Progenitor cell of endocrine pancreas (in vitro differentiated cells): ENCODE measurements at places on chromosomes 2 and 18.

- no peak for DNase-seq
These were observed 37.6 kb downstream of the FLACC1 start for GRCh38 chr2:201319511-201319910.

DNA sequence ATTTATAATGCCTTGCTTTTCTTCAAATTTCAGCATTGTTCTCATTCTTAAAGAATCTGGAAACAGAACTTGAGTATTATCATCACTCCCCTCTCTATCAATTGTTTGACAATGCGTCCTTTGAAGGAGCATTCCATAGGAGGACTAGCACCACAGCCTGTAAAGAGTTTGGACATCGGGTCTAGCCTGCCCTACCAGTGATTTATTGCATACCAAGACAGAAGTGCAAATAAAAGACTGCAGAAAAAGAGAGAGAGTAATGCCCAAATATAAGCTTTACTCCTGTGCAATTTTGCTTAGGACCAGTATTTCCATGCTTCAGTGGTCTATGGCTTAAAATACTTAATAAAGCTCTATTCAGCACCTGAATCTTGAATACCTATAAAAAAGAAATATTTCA, 55.4 kb upstream of the MAP2 start:
- DNase-seq: no peak

DNA sequence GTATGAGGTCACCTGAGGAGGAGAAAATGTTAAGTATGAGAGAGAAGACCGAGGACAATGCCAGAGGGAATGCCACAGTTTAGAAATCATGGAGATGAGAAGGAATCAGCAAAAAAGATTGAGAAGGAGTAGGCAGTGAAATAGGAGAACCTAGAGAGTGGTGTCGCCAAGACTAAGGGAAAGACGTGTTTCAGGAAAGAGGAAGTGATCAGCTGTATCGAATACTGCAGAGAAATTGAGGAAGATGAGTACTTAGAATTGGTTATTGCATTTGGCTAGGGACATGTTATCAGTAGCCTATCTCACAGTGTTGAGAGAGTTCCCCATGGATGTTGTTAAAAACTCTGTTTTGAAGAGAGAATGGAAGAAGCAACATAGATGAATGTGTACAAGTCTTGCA, 112.3 kb downstream of the GALNT1 start:
- no peak for DNase-seq

GRCh38 chr2:137659616-137660015, 304.7 kb upstream of the HNMT start:
- DNase-seq: no peak

DNA sequence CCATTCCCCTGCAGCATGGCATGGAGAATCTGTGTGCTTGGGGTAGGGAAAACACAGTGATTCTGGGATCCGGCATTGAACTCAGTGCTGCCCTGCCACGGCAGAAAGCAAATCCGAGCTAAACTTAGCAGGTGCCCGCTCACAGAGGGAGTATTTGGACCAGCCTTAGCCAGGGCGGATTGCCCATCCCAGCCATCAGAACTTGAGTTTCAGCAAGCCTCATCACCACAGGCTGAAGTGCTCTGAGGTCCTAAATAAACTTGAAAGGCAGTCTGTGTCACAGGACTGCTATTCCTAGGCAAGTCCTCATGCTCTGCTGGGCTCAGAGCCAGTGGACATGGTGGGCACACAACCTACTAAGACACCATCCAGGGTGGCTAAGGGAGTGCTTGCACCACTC, 86.2 kb upstream of the YPEL5 start:
- no peak for DNase-seq

GRCh38 chr2:215624423-215624829, 188.6 kb upstream of the FN1 start:
- DNase-seq: no peak

- peak; percentile 69 for DNase-seq
These were observed 61.6 kb downstream of the ST3GAL5 start for GRCh38 chr2:85826990-85827878.

DNA sequence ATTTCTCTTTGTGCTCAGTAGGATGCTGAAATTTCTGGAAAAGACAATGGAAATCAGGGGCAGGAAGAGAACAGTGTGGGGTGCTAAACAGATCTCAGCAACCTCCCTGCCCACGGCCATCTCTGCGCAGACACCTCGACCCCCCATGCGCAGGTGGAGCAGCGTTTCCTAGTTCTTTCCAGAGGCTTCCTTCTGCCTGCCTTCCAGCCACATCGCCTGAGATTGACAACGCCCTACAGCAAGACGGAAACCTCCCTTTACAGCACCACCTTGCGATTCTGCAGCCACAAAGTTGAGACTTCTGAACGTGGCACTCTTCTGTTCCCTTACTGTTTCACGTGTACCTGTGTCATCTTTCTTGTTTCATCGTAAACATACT, 31.4 kb upstream of the CASP8 start:
- no peak for DNase-seq

DNA sequence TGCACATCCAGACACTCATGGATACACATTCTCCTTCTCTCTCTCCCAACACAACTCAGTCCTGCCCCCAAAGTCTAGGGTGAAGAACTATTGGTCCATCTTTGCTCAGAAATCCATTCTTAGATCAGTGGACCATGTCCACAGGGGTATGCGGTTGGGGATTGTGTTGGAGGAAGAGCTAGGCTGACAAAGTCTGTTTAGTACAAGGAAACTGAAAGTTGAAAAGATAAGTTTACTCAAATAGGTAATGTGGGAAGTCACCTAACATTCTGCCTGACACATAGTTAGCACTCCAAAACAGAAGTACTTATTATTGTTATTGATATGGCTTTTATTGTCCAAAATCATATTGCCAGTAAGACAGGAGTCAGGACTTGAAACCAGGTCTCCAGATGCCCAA, 55.9 kb downstream of the ALK start:
- no peak for DNase-seq

DNA sequence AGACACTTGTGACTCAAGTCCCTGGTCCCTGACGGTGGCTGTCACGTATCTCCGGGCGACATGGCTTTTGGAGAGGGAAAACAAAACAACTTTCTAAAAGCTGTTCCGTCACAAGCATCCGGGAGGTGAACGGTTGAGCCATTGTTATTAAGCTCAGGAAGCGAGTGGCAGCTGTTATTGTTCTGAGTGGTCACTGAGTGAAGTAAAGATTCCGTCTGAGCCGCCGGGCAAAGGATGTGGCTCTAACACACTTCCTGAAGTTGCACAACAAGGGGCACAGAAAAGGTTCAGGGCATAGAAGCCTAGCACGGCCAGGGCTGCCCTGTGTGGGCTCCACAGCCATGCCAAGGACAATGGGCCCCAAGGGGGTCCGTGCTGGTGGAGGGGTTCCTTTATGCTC, 24.3 kb downstream of the INPP5D start:
- DNase-seq: no peak

- no peak for DNase-seq
These were observed 248.6 kb downstream of the EPHA4 start for GRCh38 chr2:221323513-221323912.

- no peak for DNase-seq
These were observed 10.4 kb upstream of the MAP3K2 start for GRCh38 chr2:127398239-127398590.
